ENCODE measurements at places on chromosomes 4 and X. TPM values are rescaled to one million over a fixed set of nuclear protein-coding genes. Genes with fewer than 3 reads are reported as not detected.

DNA sequence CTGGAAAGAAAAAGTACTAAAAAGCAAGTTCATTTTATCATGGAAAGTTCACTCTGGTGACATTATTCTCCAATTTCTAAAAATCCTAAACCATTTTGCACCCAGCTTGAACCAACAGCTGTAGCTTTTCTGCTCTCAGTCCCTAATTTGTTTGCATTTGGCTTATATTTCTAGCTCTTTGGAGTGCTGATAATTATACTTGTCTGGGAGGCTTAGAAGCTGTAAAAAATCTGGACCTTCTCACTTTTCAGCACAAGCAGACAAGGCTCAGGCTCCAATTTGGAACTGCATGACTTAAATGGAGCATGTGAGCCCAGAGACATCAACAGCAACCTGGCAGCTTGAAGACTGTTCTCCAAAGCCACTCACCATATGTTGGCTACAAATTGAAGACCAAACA, 170.9 kb upstream of the PCDH18 start:
- no peak overlapping the region for H3K27ac ChIP-seq
- H3K36me3 ChIP-seq = no peaks in the 10 kb centered on the region
- DNase-seq = no peak
- H3K27me3 ChIP-seq = no peaks in the 10 kb centered on the region

Gene VCX3B
- 0.77 TPM for polyA plus RNA-seq

DNA sequence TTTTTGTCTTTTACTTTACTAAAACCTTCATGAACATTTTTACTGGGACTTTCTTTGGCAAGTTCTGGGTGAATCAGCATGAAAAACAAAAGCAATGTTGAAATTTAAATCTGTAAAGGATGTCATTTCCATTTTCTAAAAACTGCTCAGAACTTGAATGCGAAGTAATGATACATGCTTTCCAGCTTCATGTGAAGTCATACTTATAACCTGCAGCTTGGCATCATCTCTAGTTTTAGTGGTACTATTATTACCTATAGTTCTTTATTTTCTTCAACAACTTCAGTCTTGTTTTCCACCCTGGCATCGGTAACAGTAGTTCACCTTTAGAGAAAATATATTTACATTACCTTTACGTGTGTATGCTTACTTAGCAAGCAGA, 421.4 kb upstream of the DIPK2B start:
- H3K4me3 ChIP-seq = no peak overlapping the region
- no peak for DNase-seq
- H3K27ac ChIP-seq = peak overlapping the region; percentile 74

Gene EVC
- 9.3 TPM for polyA plus RNA-seq

Data from aorta (tissue), 5 donors.